Spleen (tissue), 13 donors: ENCODE measurements at places on chromosomes 11 and 22. TPM values are rescaled to one million over a fixed set of nuclear protein-coding genes. Genes with fewer than 3 reads are reported as not detected.

The HBG1 gene
- not detected for total RNA-seq

The CARD16 gene
- 107 TPM for total RNA-seq

The CXCR5 gene
- 33.2 TPM for total RNA-seq

The NECTIN1 gene
- 5.4 TPM for total RNA-seq

The GCAT gene
- total RNA-seq = not detected

The RFPL3 gene
- not detected for total RNA-seq

The TRIM49 gene
- not detected for total RNA-seq

The PDE2A gene
- total RNA-seq = 416 TPM

The RNF215 gene
- total RNA-seq = 10.2 TPM

- DNase-seq = peak; percentile 24
- no peak overlapping the region for H3K27ac ChIP-seq
- H3K4me3 ChIP-seq = no peak overlapping the region
- H3K36me3 ChIP-seq = no peaks in the 10 kb centered on the region
- no peaks in the 10 kb centered on the region for H3K27me3 ChIP-seq
Observed at GRCh38 chr11:69467196-69467595, 14.3 kb upstream of the LINC01488 start.

- H3K36me3 ChIP-seq = no peaks in the 10 kb centered on the region
- no peak for DNase-seq
- no peak overlapping the region for H3K4me3 ChIP-seq
- no peaks in the 10 kb centered on the region for H3K27me3 ChIP-seq
Observed at GRCh38 chr11:12512132-12512531, 134.8 kb downstream of the PARVA start.

DNA sequence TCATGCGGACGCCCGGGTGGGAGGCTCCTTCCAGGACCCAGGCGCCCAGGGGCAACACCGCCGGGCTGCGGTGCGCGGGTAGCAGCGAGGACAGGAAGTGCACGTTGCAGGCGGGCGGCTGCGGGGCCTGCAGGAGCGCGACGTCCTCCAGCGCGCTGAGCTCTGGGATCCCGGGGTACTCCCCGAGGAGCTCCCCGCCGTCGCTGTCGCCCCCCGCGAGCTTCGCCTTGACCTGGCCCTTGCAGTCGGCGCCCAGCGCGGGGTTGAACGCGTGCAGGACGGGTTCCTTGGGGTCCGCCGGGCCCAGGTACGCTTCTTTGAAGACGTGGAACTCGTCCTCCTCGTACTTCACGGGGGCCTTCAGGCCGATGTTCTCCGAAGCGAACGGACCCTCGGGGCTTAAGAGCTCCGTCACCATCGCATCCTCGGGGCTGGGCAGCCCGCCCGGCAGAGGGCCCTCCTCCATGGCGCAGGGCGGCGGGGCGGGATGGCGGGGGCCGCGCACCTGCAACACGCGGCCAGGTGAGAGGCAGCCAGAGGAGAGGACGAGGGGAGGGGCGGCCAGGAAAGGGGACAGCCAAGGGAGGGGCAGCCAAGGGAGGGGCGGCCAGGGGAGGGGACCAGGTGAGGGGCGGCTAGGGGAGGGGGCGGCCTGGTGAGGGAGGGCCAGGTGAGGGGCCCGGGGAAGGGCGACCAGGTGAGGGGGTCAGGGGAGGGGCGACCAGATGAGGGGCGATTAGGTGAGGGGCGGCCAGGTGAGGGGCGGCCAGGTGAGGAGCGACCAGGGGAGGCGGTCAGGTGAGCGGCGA lies 921 bp downstream of the TESMIN start:
- no peaks in the 10 kb centered on the region for H3K36me3 ChIP-seq
- peaks cover 17% of the 10 kb centered on the region for H3K4me1 ChIP-seq
- DNase-seq = peak; percentile 85
- no peak overlapping the region for H3K27ac ChIP-seq

DNA sequence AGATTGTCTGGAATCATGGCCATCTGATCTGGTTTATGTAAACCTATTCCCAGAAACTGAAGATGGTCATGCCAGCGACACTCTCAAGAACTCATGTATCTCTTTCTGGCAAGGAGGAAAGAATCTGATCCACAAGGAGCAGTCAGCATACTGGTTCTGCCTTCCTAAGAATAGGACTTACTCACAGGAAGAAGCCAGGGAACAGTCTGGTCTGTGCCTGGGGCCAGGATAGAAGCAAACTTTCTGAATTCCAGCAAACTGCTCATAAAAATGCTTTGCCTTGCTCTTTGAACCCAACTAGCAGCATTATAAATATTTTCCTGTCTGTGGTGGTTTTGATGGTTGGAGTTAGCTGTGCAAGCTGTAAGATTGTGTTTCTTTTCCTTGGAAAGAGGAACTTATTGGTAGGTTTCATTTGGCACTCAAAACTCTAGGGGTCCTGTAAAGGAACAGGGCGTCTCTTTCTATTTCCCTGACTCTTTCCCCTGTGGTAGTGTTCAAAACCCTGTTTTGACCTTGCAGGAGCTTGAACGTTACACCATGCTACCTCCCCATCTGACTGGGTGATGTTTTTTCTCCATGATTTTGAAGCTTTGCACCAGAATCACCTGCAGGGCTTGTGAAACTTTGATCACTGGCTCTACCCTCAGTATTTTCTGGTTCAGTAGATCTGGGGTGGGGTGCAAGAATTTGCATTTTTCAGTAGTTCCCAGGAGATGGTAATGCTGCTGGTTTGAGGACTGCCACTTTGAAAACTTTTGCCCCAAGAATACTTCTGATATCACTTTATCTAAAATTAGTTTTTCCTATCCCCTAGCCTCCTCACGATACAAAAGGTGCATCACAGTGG lies 627.8 kb upstream of the ANO5 start:
- H3K27me3 ChIP-seq = no peaks in the 10 kb centered on the region
- no peak for DNase-seq
- no peak overlapping the region for H3K27ac ChIP-seq
- H3K4me1 ChIP-seq = no peaks in the 10 kb centered on the region
- no peak overlapping the region for H3K4me3 ChIP-seq

- peak; percentile 70 for DNase-seq
- H3K27ac ChIP-seq = no peak overlapping the region
- peaks cover 8% of the 10 kb centered on the region for H3K36me3 ChIP-seq
- H3K27me3 ChIP-seq = no peaks in the 10 kb centered on the region
Observed at GRCh38 chr11:60927600-60927999, 3.3 kb downstream of the TMEM132A start.

DNA sequence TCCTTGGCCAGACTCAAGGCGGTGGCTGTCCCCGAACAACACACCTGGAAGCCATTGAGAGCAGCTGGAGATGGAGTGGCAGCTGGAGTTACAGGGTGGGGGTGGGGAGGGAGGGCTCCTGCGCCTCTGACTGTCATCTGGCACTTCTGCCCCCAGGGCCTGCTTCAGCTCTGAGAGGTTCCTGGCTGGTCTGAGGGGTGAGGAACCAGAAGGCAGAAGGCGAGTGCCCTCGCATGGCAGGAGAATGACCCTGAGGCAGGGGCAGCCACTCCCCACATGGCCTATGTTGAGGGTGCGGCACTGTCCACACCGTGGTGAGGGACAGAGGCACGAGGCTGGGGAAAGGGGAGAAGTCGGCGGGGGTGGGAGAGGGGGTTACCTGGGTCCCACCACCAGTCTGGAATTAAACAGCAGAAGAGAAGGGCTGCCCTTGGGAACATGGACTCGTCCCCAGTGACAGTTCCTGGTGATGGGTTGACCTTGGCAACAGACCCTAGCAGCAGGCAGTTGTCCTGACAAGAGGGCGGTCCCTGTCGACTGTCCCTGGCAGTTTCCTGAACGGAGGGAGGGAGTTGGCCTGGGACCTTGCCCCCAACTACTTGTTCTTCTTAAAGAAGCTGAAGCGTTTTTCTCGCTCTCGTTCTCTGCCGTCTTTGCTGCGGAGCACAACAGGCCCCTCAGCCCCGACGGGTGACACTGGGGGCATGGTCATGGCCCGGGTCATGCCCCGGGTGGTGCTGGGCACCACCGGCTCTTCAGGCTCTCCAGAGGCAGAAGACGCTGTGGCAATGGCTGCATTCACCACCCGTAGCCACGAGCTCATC lies 7.8 kb upstream of the RBM4B start:
- H3K4me1 ChIP-seq = no peaks in the 10 kb centered on the region
- no peak overlapping the region for H3K4me3 ChIP-seq
- H3K27me3 ChIP-seq = no peaks in the 10 kb centered on the region
- H3K27ac ChIP-seq = no peak overlapping the region
- H3K36me3 ChIP-seq = no peaks in the 10 kb centered on the region

- DNase-seq = peak; percentile 82
- H3K36me3 ChIP-seq = no peaks in the 10 kb centered on the region
- H3K27ac ChIP-seq = peak overlapping the region; percentile 91
- H3K4me1 ChIP-seq = peaks cover 95% of the 10 kb centered on the region
- H3K27me3 ChIP-seq = no peaks in the 10 kb centered on the region
Observed at GRCh38 chr22:46043816-46044620, 67.1 kb upstream of the WNT7B start.

DNA sequence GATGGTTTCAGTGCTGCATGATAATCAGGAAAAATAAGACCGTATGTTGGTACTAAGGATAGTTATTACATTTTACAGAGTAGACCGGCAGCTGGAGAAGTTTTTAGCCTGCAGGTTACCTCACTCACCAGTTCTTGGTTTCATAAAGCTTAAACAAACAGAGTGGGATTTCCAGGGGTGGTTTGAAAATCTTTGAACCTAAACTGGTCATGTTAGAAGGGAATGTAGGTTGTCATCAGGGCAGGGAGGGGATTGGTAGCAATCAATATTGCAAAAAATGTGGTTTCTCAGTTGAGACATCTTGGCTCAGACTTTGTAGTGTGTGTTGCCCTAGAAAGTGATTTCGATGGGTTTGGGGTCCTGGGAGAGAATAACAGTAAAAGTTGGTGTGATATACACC lies 17.5 kb downstream of the EXT2 start:
- H3K27ac ChIP-seq = no peak overlapping the region
- no peak overlapping the region for H3K4me3 ChIP-seq
- H3K27me3 ChIP-seq = no peaks in the 10 kb centered on the region
- H3K36me3 ChIP-seq = peaks cover 65% of the 10 kb centered on the region

DNA sequence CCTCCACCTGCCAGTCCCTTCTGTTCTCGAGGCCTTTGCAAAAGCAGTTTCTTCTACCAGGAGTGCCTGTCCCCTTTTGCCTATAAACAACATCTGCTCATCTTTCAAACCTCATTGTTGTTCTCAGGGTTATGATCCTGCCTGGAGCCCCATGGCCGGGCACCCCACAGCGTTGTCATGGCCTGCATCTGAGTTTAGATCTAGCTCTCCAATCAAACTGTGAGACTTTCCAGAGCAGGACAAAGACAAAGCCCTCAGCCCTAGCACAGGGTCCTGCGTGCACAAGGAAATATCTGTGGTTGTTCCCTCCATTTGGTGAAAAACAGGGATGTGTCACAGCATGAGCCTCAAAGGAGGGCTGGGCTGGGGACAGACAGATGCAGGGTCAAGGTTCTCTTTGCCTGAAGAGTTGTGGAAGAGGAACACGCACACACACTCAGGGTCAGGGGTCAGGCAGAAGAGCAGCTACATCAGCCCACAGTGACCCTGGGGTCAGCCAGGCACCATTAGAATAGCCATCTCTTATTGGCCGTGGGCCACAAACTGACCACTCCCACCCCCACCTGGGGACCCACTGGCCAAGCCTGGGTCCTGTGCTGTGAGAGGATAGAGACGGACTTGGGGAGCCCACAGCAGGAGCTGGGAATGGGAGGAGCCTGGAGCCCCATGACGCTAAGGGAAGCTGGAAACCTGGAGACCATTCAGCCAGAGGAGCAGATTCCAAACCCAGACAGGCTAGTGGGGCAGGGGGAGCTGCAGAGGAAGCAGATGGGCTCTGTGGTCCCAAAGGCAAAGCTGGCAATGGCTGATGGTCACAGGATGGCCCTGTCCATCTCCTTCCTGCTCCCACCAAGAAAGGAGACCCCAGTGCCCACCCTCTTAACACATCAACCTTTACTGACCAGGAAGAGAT lies 99.4 kb downstream of the PDE2A start:
- no peaks in the 10 kb centered on the region for H3K27me3 ChIP-seq
- H3K36me3 ChIP-seq = peaks cover 31% of the 10 kb centered on the region
- H3K4me3 ChIP-seq = no peak overlapping the region
- DNase-seq = peak; percentile 67

DNA sequence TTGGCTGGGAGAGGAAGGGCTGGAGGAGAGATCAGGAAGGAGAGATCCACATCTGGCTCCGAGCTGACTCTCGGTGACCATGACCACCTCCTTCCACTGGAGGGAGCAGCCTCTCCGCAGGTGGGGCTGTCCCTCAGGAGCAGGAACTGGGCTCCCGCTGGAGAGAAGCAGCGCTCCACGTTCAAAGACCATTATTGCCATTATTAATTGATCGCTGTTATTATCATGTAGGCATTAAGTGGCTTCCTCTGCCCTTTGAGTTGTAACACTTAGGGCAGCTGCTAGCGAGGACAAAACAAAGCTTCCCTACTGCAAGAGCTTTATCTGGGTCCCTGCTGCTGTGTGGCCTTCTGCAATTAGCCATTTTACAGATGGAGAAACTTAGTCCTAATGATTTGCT lies 251.9 kb downstream of the ST3GAL4 start:
- H3K36me3 ChIP-seq = no peaks in the 10 kb centered on the region
- H3K27ac ChIP-seq = no peak overlapping the region
- H3K4me3 ChIP-seq = no peak overlapping the region
- DNase-seq = no peak
- no peaks in the 10 kb centered on the region for H3K27me3 ChIP-seq
- peaks cover 4% of the 10 kb centered on the region for H3K4me1 ChIP-seq

DNA sequence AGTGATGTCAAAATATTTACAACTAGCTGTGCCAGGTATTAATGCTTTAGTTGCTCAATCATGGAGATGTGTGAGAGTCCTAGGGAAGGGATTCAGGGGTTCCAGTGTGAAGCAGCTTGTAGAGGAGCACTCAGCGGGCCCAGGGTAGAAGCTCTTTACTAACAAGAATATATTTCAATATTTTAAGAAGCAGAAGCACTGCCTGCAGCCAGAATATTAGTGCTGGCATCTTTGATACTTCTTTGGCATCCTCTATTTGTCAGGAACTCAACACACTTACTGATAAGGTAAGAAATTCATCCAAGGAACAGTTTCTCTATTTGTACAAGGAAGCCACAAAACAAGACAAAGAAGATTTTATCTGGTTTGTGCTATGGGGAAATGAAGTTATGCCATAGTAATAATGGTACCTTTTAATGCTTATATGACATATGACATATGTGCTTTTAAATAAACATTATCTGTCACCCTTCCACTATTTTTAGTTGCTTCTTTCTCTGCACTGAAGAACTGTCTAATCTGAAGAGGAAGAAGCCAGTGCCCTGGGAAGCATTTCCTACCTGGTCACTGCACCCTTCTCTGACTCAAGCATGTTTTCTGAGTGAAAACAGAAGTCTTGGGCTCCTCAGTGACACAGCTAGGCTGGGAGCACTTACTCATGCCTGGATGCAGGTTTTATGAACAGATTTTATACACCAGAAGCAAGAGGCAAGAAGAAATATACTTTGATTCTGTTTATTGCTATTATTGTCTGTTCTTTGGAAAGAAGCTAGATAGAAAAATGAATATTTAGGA lies 388.1 kb upstream of the CCDC90B start:
- no peaks in the 10 kb centered on the region for H3K4me1 ChIP-seq
- no peak overlapping the region for H3K4me3 ChIP-seq
- DNase-seq = no peak
- H3K27ac ChIP-seq = no peak overlapping the region
- no peaks in the 10 kb centered on the region for H3K27me3 ChIP-seq

- peaks cover 25% of the 10 kb centered on the region for H3K27me3 ChIP-seq
- no peak for DNase-seq
- H3K4me1 ChIP-seq = no peaks in the 10 kb centered on the region
- H3K27ac ChIP-seq = no peak overlapping the region
- H3K4me3 ChIP-seq = no peak overlapping the region
Observed at GRCh38 chr11:120977266-120978137, 46.4 kb upstream of the TBCEL start.
